Neural crest cell (in vitro differentiated cells): ENCODE measurements at places on chromosomes 12 and 14. TPM values are rescaled to one million over a fixed set of nuclear protein-coding genes. Genes with fewer than 3 reads are reported as not detected.
A peak's percentile ranks its signal among the peaks of the same experiment; 100 is the strongest.

The ZFHX2 gene
- total RNA-seq, result 9.9 and 11.0 TPM in 2 replicates

The ATP23 gene
- total RNA-seq, result 7.7 and 8.0 TPM in 2 replicates

The AKAP3 gene
- total RNA-seq, result 2.8 and 3.5 TPM in 2 replicates

The UBE3B gene
- total RNA-seq, result 35.9 and 38.7 TPM in 2 replicates

The KRT78 gene
- not detected in 2 replicates for total RNA-seq

The RD3L gene
- total RNA-seq, result not detected in 2 replicates

The CINP gene
- total RNA-seq, result 35.5 and 37.3 TPM in 2 replicates

The TAS2R9 gene
- 0.39 TPM in 1 of 2 replicates, not detected in the other for total RNA-seq

The NTN4 gene
- total RNA-seq, result 5.7 and 6.0 TPM in 2 replicates

The NPFF gene
- 0.73 TPM in 1 of 2 replicates, not detected in the other for total RNA-seq

The CLEC4E gene
- total RNA-seq, result not detected in 2 replicates

The NUAK1 gene
- 35.3 and 35.6 TPM in 2 replicates for total RNA-seq

GRCh38 chr12:71587012-71587411 lies 76.6 kb downstream of the ZFC3H1 start:
- no peak for DNase-seq

DNA sequence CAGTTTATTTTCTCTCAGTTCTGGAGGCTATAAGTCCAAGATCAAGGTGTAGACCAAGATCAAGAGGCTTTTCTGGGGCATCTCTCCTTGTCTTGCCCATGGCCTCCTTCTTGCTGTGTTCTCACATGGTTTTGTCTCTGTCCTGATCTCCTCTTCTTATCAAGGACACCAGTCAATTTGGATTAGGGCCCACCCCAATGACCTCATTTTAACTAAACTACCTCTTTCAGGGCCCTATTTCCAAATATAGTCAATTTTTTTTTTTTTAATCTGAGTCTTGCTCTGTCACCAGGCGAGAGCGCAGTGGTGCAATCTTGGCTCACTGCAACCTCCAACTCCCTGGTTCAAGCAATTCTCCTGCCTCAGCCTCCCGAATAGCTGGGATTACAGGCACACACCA lies 50.8 kb downstream of the TSHR start:
- DNase-seq, result no peak

GRCh38 chr12:120872487-120872886 lies 31.7 kb downstream of the SPPL3 start:
- DNase-seq, result no peak

DNA sequence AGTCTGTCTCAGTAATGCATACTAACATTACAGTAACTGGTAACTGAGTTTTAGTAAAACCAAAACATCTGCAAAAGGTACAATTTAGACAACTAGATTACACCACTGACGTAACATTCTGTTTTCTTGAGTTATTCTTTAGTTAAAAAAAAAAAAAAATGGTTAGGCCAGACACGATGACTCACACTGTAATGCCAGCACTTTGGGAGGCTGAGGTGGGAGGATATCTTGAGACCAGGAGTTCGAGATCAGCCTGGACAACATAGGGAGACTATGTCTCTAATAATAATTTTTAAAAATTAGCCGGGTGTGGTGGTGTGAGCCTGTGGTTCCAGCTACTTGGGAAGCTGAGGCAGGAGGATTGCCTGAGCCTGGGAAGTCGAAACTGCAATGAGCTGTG lies 34.1 kb downstream of the AP5M1 start:
- no peak for DNase-seq

- DNase-seq, result no peak
Measured at GRCh38 chr12:124664395-124665111, 97.1 kb upstream of the NCOR2 start.

- DNase-seq, result no peak
Measured at GRCh38 chr12:46224386-46224785, 44.5 kb downstream of the SLC38A1 start.

- DNase-seq, result no peak
Measured at GRCh38 chr14:106087837-106088236, 561.5 kb downstream of the TMEM121 start.

DNA sequence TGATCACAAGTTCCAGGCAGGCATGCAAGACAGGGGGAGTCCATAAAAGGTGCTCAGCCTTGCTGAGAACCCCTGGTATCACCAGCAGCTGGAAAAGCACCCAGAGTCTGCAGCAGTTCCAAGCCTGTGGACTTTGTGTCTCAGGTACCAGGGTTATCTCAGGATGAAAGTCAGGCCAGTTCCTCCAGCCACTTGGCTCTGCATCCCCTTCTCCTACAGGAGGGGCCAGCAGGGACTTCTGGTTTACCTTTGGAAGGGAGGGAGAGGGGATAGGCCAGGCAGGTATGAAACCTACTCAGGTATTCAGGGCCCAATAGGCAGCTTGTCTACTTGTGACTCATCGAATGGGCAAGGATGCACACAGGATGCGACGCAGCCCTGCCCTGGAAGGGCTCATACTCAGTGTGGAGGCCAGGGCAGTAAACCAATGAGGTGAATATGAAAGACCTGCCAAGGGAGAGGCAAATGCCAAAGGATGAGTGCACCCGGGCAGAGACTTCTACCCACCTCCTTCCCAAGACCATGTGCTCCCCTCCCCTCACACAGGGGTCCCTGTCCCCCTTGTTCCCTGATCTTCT lies 148.2 kb downstream of the SLC38A6 start:
- DNase-seq, result no peak

- DNase-seq, result no peak
Measured at GRCh38 chr14:78173346-78174035, 3.3 kb downstream of the NRXN3 start.

DNA sequence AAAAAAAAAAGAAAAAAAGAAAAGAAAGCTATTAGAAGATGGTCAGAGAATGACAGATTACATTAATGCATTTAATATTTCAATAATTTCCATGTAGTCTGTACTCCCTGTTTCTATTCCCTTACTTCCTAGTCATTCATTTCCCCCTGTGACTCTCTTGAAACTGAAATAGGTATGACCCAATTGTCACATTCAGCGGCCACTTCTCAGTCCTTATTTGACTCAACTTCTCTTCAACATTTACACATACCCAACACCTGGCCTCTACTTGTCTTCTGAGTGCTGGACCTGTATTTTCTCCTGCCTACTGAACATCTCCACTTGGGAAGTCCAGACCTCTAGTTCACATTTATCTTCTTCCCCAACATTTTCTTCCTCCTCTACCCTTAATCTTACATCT lies 7.2 kb downstream of the EEA1 start:
- no peak for DNase-seq

DNA sequence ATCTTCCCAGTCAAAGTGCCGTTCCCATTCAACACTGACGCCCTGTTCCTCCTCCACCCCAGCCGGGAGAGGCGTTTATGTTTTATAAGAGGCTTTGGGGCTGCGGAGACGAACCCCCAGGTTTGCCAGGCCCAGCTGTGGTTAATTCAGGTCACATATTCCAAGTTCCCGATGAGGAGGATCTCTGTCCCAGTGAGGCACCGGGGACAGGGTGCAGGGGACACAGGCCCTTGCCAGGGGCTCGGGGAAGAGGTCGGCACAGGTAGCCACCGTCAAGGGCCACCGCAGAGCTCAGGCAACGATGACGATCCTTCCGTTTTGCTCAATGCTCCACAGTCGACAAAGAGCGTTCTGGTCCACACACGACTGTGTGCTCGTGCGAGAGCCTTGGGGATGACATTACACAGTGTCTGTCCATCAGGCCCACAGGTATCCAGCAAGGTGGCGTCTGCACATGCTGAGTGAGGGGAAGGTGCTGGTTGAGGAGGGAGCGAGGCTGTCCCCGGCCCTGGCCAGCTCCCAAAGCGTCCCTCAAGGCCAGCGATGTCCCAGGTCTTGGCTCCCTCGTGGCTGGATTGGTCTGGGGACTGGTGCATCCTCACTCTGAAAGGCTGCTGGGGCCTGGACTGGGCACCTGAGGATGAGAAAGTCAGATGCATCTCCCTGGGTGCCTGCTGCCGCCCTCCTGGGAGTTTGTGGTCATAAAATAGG lies 189.2 kb upstream of the C14orf180 start:
- no peak for DNase-seq

DNA sequence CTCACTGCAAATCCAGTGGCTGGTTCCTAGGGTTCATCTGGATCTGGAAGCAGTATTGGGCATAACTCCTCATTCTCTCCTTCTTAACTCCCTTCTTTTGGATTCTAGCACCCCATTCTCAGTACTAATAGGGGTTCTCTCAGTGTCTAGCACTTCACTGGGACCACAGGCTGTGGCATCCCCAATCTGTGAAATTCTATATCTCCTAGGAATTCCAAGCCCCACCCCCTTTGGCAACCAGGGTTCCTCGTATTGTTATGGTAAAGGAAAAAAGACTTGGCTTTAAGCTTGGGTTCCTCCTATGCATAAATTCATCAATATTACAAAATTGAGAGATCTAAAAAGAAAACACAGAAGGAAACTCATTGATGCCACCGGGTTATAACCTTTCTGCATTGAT lies 45.0 kb upstream of the FBXO21 start:
- DNase-seq, result no peak

DNA sequence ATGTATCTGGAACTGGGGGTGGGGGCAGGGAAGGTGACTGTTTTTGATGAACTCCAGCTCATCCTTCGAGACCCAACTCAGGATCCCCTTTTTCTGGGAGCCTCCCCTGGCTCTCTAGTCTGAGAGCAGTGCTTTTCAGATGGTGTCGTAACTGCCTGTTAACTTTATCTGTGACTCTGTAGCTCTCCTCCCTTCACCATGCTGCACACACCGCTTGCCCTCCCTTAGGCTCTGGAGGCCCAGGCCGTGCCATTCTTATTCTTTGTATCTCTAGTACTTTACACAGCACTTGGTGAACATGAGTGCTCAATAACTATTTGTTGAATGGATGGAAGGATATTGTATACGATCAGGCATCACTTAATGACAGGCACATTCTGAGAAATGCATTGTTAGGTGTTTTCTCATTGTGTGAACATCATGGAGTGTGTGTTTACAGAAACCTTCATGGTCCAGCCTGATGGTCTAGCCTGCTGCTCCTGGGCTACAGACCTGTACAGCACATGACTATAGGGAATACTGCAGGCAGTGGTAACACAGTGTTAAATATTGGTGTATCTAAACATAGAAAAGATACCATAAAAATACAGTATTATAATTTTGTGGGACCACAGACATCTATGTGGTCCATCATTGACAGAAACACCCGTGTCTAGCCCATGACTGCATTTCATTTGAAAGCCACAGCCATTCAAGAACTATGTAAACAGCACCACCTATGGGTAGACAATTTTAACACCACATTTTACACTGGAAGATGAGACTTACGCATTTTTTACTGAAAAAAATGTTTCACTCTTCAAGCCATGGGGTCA lies 91.8 kb downstream of the EML1 start:
- no peak for DNase-seq

DNA sequence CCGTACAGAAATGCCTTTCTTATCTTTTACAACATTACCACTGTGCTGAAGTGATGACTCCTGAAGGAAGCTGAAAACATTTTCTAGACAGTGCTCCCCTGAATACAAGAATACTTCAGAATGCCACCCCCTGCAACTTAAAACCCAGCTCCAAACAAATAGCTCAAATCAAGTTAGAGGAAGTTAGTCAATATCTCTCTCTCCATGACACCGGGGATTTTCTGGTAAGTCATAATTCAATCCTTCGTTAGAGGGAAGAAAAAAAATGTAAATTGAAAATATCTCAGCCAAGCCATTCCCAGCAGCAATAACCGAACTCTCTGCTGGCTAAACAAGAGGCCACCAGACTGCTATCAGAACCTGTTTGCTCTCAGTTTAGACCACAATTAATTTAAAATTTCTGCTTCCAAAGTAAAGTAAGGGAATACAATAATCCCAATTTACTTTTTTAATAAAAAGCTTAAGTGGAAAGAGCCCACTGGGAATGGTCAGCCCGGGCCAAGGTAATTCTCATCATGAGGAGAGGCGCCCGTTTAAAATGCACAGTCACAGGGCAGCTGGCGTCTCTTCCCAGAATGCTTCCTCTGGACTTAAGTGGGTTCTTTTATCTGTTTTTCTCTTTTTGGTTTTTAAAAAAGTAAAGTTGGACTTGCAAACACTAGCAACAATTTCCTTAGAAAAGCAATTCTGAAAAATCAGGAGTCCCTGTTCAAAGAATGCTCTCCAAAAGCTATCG lies 710.1 kb upstream of the STXBP6 start:
- no peak for DNase-seq

GRCh38 chr12:98939926-98940325 lies 294.8 kb downstream of the APAF1 start:
- DNase-seq, result no peak

- peak; percentile 34 for DNase-seq
Measured at GRCh38 chr12:6084261-6084968, 40.1 kb downstream of the VWF start.

DNA sequence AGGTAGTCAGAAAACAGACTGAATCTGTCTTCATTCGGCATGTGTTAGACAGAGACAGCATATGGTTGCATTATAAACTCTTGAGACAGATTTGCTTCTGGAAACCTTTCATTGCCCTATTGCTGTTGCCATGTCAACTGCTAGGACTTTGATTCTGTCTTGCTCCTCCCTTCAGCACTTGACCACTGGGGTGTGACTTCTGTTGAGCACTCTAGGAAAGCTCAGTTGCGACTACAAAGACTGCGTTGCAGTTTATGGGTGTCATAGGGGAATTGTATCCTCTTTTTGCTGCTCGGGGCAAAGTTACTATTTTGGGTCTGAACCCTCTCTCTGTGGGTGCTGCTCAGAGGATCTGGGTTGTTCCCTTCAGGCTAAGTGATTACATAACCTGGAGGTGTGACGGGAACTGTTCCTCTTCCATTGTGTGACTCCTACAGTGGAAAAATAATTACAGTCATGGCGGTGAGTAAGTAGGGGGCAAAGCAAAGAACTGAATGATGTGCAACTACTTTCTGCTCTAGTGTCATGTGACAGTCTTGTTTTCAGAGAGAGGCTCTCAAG lies 44.3 kb upstream of the TRIM9 start:
- no peak for DNase-seq

- DNase-seq, result no peak
Measured at GRCh38 chr14:56666294-56666693, 86.7 kb downstream of the TMEM260 start.
